ENCODE measurements at places on chromosomes 11 and 22.

GRCh38 chr11:110860461-110860860 lies 148.2 kb upstream of the ARHGAP20 start:
- DNase-seq = no peak

- no peak for DNase-seq
These were observed 15.1 kb downstream of the TMEM184B start for GRCh38 chr22:38257650-38258250.

DNA sequence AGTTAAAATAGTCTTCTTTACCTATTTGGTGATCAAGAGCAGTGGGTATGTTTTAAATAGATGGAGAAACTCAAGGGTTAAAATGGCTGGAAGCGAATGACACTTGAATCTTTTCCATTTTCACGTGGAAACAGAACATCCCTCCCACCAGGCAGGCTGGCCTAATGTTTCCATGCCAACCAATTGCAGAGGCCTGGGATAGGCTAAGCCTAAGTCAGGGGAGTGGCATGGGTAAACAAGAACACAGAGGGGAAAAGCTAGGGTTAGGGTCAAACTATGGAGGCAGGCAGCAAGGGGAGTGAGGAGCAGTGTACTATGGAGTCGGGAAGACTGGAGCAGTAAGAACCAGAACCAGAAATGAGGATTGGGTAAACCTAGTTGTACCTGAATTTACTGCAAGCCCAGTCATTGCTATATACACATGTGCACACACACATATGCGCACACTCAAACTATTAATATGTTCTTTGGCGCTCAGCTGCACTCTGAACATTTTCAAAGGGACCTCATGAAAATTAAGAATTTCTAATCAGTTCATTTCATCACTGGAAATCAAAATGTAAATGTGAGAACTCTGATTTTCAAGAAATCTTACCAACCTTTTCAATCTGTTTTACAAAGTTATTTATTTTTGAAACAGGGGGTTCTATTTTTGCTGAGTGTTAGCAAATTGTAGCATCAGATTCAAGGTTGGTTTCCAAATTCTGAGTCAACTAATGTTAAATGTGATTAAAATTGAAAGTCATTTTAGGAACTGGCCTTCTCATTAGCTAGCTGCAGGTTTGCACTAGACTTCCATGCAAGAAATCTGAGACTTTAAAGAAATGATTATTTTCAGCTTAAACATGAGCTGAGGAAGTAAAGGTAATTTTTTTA lies 327.0 kb upstream of the CCDC90B start:
- DNase-seq = no peak

DNA sequence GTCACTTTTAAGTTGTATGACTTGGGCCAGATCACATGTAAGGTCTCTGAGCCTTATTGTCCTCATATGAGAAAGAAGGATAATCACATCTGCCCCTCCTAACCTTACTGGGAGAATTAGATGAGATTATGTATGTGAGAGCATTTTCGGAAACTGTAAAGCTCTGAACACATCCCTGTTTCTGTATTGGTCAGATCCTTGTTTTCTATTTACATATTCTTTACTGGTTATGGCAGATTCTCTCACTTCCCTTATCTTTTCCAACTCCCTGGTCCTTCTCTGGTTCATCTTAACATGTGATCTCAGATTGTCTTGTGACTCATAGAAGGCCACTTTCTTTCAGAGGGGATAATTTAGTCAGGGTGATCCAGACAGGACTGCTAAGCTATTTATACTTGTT lies 41.8 kb downstream of the CCDC81 start:
- DNase-seq = no peak

DNA sequence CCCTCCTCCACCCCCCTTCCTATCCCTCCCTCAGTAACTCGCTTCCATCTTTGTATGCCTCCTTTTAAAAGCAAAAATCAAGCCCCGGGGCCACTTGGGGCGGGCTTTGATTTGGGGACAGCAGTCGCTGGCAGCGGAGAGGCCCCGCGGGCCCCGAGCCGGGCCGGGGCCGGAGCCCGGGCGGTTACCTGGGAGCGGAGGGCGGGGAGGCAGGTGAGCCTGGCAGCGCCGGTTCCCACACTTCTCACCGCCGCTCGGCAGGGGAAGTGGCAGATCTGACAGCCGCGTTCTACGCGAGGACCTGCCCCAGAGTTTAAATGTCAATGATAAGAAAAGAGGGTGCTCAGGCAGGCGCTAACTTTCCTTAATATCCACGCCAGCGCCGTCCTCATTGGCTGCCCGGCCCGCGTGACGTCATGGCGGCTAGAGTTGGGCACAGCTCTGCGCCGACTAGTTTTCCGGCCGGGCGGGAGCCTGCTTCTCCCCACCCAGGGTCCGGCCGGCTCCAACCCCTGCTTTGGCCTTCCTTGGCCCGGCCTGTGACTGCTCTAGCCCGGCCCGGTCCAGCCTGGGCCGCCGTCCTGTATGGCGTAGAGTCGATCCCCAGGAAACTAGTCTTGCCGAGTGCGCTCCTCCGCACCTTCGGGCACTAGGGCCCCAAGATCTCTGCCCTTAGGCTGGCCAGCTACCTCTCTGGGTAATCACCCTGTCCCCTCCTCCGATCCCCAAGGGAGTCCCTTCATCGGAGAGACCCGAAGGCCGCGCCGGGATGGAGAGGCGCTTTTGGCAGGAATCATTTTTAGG lies 6.7 kb upstream of the PAX6 start:
- DNase-seq = no peak

All from stimulated activated CD8-positive, alpha-beta memory T cell treated with anti-CD3 and anti-CD28 coated beads, Interleukin-2, amount 100 ng/mL, for 1 hour (primary cell).